Cerebellum (tissue), 4 donors: ENCODE measurements at places on chromosomes 6 and 20.

GRCh38 chr6:82396964-82397751 is 33.5 kb downstream of the TPBG start:
- no peak for DNase-seq

DNA sequence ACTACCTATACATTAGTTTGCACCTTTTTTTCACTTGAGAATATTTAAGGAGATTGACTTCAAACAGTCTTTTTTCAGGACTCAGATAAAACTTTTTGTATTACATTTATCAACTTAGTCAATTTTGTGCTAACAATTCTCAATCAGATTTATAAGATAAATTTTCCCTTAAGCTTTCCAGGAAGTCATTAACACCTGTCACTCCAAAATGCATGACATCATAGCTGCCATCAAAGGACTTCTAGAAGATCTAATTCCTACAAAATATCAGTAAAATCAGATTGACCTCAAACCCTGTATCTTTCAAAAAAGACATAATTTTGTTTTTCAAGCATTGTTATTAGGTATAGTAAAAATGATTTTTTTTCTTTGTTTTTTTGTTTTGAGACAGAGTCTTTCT is 9.9 kb downstream of the RFPL4B start:
- DNase-seq: no peak

- DNase-seq: no peak
Observed at GRCh38 chr6:142399739-142400138, 97.9 kb downstream of the ADGRG6 start.

GRCh38 chr6:129032602-129033001 is 149.7 kb downstream of the LAMA2 start:
- DNase-seq: no peak

GRCh38 chr6:97629180-97629579 is 346.2 kb upstream of the MMS22L start:
- DNase-seq: no peak

- no peak for DNase-seq
Observed at GRCh38 chr6:136921936-136922684, at the start of gene SLC35D3. Gene SLC35D3 (plus strand): TSS chr6:136922301. CDS start chr6:136922429, 128 bp downstream.

- peak; percentile 4 for DNase-seq
Observed at GRCh38 chr6:129276986-129277385, 394.0 kb downstream of the LAMA2 start.

DNA sequence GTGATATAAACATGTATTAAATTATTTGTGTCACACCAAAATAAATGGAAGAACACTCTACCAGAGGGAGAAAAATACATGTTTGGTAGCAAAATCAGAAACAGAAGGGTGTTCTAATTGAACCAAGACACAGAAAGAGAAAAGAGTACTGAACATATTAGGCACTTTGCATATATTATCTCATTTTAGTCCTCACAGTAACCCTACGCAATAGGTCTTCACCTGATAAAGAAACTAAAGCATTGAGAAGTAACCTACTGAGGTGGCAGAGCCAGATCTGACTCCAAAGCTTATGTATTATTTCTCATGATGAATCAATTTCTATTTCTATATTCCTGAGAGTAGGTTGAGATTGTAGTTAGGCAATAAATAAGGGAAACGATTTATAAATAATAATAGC is 77.7 kb downstream of the FYN start:
- DNase-seq: no peak

- no peak for DNase-seq
Observed at GRCh38 chr6:97399208-97399607, 116.2 kb upstream of the MMS22L start.

DNA sequence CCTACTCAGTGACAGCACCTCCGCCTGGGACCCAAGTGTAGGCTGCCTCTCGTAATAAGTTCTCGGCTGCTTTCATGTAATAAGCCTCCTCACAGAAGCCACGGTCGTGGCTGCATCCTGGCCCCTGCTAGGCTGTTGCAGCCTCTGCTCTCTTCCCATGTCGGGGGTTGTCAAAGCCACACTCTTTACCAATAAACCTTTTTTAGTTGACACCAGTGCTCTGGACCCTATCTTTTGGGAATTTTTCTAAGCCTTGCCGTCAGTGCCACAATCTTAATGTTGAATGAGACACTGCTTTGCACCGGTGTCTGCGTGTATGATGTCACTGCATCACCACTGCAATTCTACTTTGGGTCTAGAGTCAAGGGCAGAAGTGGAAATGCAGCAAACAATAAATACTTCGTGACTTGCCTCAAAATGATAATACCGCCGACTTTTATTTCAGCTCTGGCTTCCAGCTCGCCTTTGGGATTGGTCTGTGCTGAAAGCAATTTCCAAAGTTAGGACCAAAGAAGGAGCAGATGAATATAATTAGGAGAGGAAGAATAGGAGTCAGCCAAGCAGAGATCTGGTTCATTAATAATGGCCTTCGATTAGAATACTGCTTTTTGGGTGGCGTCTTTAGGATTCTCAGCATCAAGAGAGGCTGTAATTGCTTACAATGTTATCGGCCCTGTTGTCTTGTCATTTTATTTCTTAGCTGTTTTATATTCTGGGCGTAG is 57.6 kb upstream of the CCN6 start:
- DNase-seq: peak; percentile 5

GRCh38 chr6:116113386-116113785 is 12.5 kb downstream of the COL10A1 start:
- no peak for DNase-seq

DNA sequence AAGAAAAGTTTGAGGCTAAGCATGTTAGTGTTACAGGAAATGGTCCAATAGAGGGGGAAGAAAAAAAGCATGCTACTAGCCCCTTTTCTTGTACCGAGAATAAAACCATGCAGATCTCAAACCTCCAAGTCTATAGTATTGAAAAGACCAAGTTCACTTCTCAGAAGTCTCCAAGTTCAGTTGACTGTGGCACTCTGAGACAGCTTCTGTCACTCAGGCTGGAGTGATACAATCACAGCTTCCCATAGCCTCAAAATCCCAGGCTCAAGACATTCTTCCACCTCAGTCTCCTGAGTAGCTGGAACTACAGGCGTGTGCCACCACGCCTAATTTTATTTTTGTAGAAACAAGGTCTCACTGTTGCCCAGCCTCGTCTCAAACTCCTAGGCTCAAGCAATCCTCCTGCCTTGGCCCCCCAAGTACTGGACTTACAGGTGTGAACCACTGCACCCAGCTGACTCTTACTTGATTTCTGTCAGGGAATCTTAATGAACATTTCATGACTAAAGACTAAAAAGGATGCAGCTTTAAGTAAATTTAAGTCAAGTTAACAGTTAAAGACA is 16.2 kb downstream of the C6orf62 start:
- DNase-seq: no peak

DNA sequence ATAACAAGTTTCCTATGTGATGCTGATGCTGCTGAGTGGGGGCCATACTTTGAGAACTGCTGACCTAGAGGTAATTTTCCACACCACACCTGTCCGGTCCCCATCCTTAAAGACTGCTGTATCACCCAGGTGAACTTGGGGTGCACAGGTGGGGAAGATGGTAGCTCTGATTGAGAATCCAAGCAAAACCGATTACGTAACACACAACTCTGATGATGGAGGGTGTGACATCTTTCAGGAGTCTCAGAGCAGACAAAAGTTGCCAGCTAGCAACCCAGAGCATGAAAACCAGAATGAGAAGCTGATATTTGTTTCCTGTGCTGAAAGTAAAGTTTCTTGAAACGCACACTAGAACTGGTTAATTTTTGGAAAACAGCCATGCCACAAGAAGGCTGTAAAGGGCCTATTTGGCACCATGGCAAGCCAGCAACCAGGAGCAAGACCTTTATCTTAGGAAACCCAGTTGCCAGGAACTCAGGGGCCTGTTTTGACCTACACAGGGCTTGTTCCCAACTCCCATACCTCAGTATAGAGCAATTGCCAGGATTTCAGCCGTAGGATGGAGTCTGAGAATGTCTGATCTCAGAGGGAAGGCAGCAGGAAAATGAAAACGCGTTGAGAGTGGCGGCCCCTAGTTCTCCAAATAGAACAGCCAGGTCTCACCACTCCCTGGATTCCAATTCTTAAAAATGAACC is 21.6 kb upstream of the TBC1D7 start:
- DNase-seq: no peak

DNA sequence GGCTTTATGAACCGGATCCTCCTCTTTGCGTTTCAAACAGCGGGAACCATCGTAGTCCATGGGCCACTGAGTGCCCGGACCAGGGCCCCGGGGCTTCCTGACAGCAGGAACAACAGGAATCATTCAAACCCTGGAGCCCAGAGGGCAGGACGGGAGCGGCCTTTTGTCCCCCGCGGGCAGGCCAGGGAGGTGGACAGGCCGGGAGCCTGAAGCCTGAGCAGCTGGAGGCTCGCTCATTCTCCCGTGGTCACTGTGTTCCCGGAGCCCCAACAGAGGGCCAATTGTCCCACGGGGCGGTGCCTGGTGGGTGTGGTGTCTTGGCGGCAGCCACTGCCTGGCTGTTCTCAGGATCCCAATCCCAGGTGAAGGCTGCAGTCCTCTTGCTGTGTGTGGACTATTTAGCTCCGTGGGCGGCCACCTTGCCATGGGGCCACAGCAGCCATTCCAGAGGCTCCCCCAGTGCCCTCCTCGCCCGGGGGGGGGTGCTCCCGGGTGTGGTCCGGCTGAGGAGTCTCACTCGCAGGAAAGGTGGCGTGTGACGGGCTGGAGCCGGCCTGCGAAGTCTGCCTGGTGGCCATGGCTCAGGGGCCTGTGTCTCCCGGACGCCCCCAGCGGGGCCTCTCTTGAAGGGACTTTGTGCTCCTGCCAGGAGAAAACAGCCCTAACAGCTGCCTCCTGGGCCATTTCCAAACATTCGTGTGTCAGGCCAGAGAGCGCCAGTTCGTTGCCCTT is 77.2 kb upstream of the BHLHE23 start:
- DNase-seq: no peak

GRCh38 chr20:49384437-49385434 is 97.7 kb downstream of the KCNB1 start:
- peak; percentile 17 for DNase-seq

- DNase-seq: no peak
Observed at GRCh38 chr6:35024551-35025054, 116.5 kb downstream of the TCP11 start.

GRCh38 chr6:167736486-167737204 is 90.1 kb upstream of the AFDN start:
- DNase-seq: no peak

DNA sequence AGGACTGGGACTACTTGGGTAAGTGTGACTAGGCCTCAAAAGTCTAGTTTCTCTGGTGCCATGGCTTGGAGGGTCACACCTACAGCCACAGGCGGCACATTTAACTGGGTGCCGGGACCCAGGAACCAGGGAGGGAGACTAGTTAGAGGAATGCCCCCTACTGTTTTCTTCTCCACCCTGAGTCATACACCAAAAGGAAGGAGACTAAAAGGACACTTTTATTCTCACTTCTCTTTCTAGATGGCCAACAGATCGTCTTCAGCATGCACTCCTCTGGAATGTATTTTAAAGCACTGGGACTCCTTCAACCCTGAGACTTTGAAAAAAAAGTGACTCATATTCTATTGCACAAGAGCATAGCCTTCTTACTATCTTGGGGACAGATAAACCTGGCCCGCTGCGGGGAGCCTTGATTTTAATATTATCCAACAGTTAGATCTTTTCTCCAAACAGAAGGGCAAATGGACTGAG is 33.4 kb downstream of the PLN start:
- no peak for DNase-seq

GRCh38 chr6:162671580-162672165 is 55.9 kb downstream of the PRKN start:
- no peak for DNase-seq

- DNase-seq: no peak
Observed at GRCh38 chr20:17872959-17873358, 95.6 kb downstream of the SNX5 start.

DNA sequence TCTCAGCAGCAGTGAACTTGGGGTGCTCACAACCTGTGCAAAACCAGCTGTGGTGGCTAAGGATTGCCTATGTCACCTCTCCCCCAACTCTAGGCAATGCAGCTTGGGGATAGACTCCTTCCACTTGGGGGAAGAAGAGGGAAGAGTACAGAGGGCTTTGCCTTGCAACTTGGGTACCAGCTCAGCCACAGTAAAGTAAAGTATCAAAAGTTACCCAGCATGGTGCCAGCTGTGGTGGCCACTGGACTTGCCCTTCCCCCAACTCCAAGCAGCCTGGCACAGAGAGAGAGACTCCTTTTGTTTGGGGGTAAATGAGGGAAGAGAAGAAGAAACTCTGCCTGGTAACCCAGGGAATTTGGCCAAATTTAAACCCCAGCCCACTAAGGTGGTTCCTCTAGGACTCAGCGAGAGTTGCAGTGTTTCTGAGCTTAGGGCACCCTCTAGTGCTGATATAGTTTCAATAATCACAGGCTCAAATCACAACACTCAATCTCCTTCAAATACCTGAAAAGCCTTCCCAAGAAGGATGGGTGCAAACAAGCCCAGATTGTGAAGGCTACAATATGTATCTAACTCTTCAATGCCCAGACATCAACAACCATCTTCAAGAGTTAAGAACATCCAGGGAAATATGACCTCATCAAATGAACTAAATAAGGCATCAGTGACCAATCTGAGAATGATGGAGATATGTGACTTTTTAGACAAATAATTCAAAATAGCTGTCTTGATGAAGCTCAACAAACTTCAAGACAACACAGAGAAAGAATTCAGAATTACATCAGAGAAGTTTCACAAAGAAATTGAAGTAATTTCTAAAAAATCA is 7.6 kb upstream of the DEFB129 start:
- DNase-seq: peak; percentile 5

DNA sequence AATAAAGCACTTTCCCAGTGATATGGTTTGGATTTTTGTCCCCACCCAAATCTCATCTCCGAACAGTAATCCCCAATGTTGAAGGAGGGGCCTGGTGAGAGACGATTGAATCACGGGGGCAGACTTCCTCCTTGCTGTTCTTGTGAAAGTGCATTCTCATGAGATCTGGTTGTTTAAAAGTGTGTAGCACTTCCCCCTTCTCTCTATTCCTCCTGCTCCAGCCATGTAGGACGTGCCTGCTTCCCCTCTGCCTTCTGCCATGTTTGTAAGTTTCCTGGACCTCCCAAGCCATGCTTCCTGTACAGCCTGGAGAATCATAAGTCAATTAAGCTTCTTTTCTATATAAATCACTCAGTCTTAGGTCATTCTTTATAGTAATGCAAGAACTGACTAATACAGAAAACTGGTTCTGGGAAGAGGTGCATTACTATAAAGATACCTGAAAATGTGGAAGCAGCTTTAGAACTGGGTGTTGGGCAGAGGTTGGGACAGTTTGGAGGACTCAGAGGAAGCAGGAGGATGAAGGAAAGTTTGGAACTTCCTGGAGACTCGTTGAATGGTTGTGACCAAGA is 7.4 kb downstream of the EPM2A start:
- DNase-seq: no peak

- DNase-seq: no peak
Observed at GRCh38 chr6:74410630-74411029, 714.6 kb downstream of the CD109 start.

- no peak for DNase-seq
Observed at GRCh38 chr6:113772961-113773360, 84.2 kb upstream of the MARCKS start.

DNA sequence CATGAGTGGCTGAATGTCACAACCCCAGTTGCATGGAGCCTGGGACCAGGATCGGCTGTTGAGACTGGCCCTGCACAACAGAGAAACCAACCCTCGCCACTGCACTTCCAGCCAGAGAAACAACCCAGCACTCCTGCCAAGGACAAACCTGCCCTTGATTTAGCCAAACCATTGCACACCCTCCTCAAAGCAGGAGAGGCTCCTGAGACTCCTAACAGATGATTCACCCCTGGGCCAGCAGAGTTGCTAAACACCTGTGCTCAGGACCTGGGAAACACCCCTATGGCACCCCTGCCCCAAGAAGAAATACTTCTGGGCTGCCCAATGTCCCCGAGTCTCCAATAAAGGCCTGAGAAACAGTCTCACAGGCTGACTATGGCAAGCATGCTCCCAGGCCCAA is 17.8 kb downstream of the WDR27 start:
- no peak for DNase-seq

GRCh38 chr6:44269178-44269920 is 901 bp upstream of the TMEM151B start:
- no peak for DNase-seq
